Naive thymus-derived CD8-positive, alpha-beta T cell (primary cell): ENCODE measurements at places on chromosomes 2 and 18. TPM values are rescaled to one million over a fixed set of nuclear protein-coding genes. Genes with fewer than 3 reads are reported as not detected.

DNA sequence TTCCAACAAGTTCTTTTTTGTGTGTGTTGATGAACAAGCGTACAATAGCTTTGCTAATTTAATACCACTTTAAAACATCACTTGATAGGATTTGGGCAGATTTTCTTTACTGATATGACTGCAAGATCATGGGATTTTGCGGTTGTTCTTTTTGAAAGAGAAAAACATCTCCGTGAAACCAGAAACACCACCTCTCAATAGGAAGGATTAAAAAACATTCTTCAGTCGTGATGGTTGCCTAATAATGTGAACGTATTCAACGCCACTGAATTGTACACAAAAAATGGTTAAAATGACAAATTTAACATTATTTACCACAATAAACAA lies 19.3 kb downstream of the RBMS1 start:
- no peak for DNase-seq

DNA sequence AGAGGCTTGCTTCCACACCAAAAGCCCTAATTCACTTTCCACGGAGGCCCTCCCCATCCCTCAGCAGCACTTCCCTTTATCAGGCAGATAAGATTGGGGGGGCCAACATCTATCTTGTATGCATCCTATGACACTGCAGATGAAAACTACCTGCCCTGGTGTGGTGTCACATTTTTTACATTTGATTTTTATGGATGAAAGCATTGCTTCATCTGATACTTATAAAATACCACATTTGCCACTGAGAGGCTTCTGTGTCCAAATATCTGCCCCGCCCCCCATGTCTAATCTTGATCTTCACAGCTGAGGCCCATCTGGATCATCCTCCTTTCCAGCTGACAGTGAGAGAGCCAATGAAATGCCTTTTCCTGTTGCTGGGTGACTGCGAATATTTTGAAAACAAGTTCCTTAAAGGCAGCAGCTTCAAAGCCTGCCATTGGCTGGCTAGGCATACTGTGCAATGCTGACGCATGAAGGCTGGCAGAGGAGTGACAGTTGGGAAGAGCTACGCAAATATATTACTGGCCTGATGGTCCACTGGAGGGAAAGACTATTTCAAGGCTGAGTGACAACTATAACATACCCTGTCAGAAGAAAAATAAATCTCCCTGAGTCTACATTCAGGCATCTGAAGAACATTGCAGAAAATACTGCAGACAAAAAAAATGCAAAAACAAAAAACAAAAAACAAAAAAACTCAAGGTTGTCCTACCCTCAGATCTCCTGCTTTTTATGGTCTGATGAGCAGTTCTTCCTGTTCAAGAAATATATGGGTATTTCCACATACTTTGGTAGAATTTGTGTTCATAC lies 318.7 kb downstream of the PDE11A start:
- DNase-seq = no peak

The ARL4C gene
- 137 TPM for total RNA-seq

The LDLRAD4 gene
- total RNA-seq = 56.8 TPM
